NCI-H1105 (cell line): ENCODE measurements at places on chromosomes 5 and 9.

DNA sequence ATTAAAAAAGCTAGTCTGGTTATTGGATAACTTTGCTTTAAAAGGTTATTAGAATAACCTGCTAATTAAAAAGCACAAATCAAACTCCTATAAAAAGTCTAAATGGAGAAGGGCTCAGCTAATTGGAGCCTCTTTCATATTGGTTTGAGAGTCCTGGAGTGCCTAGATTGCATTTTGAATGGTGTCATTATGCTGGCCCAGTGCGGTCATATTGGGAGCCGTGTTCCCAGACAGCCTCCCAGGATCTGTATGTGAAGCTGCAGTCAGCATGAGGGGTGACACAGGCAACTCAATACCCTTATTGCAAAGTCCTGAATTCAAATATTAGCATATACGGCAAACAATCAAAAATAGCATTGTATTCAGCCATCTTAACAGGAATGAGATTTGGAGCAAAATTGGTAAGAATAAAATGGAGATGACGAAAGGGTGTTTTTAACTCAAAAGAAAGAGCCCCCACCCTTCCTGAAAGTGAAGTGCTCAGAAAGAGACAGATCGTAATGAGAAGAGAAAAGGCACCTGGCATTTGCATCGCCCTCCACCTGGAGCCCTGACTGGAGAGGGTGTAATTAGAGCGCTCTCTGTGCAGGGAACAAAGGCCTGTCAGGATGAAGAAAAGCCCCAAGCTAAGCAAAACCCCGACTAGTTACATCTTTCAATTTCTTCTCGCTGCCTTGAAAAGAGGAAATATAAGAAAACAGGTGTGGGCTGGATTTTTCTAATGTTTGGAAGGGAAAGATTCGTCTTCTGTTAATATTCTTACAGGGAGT, 621.0 kb upstream of the ADAMTS16 start:
- DNase-seq = peak; percentile 41

- DNase-seq = no peak
Measured at GRCh38 chr9:36938617-36939016, 95.5 kb downstream of the PAX5 start.

DNA sequence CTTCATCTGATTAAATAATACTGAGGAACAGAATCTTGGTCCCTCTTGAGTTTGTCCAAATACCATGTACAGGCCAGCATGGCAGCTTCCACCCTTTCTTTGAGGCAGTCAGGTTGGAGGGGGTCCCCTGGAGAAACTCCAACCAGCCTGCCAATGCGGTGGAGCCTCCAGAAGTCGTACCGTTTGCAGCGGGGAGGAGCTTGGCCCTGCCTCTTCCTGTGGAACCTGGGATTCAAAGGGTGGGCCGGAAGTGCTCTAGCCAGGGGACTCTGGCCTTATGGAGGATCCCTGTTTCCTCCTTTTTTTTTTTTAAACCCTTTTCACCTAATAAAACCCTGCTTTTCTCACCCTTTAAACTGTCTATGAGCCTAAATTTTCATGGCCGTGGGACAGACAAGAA, 216.3 kb upstream of the ZNF608 start:
- DNase-seq = no peak

DNA sequence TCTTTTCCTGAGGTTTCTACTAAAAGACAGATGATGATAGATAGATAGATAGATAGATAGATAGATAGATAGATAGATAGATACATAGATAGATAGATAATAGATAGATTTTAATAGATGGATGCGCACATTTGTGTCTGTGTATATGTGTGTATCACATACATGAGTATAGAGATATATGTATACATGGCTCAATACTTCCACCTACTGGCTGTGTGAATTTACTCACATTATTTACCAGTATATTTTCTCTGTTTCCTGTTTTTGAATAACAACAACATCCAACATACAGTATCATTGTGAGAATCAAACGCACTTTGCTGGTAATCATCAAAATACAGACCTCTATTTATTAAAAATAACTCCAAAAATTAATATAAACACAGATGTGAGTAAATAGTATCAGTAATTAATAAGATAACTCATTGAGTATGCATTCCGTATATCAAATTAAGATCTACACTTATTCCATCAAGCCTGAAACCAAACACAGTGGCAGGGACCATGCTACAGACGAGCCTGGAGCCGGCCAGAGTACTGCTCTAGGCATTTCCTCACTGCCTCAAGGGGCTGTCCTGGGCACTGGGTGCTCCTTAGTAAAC, 338.0 kb downstream of the SEMA5A start:
- DNase-seq = peak; percentile 38

DNA sequence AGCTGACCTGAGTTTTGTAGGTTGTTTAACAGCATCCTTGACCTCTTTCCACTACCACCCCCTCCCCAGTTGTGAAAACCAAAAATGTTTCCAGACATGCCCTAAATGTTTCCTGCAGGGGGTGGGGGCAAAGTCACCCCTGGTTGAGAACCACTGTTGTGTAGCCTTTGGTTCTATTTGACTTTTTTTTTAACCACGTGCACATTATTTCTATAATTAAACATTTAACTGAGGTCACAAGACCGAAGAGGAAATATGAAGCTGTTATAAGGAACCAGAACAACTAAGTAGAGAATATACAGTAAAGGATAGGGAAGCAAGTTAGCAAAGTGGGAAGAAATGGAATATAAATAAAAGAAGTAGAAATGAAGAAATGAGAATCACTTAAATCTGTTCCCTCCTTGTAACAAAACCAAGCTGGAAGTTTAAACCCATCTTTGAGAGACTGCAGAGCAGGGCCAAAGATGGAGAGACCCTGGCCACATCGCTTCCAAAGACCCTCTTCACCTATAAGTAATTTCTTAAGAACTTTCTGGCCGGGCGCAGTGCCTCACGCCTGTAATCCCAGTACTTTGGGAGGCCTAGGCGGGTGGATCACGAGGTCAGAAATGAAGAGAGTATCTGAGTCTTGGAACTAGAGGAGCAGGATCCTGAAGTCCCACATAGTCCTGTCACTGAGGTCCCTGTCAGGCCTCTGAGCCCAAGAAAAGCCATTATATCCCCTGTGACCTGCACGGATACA, 14.4 kb downstream of the SIT1 start:
- no peak for DNase-seq

GRCh38 chr9:35464141-35465025, 25.5 kb upstream of the RUSC2 start:
- no peak for DNase-seq

DNA sequence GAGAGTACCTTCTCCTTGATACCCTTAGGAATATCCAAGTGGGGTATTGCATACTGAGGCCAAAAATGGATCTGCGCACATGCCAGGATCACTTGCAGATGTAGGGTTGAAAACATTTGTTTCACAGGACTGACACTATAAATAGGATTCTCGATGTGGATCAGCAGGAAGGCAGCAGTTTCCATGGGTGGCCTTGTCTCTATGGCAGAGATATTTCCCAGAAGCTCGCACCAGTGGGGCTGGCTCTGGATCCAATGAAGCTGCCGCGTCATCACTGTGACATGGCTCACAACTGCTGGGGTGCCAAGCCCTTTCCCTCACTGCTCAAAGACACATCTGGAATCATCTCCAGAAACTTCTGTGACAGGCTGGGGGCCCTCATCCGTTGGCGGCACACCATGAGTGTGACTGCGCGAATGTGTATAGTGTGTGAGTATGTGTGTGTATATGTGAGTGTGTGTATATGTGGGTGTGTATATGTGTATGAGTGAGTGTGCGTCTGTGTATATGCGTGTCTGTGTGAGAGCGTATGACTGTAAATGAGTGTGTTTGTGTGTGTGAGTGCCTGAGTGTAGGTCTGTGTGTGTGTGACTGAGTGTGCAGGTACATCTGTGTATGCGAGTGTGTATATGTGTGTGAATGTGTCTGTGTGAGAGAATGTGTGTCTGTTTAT, 182.5 kb downstream of the GAS1 start:
- DNase-seq = no peak

DNA sequence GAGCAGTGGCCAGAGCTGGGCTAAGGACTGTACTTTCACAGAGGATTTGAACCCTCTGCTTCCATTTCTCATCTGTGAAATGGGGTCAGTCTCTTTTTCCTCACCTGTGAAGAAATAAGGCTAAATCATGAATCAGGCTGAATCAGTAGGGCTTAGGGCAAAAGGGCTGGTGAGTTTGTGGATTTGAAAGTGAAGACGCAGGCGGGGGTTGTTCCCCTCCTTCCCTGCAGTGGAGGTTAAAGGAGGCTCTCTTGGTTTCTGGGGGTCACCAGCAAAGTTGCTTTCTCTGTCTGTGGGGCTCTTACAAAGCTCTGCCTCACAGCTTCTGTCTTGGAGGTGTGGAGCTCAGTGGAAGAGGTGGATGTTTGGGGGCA, 17.6 kb upstream of the NDST1 start:
- no peak for DNase-seq

DNA sequence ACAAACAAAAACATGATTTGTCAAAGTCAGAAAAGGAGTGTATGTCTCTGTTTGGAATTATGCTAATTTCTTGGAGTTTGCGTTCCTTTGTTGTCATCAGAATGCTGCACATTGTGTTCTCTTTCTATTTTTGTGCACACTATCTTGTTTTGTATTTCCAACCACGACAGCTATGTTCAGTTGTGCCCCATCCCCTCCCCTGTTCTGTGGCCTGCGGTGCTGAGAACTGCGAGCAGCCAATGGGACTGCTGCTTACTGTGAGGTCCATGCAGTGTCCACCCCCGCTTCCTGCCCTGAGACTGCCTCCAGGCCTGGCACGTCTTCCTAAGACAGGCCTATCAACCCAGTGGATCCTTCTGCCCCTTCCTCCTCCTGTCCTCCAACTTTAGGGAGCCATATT, 76.8 kb downstream of the PALM2AKAP2 start:
- DNase-seq = no peak

DNA sequence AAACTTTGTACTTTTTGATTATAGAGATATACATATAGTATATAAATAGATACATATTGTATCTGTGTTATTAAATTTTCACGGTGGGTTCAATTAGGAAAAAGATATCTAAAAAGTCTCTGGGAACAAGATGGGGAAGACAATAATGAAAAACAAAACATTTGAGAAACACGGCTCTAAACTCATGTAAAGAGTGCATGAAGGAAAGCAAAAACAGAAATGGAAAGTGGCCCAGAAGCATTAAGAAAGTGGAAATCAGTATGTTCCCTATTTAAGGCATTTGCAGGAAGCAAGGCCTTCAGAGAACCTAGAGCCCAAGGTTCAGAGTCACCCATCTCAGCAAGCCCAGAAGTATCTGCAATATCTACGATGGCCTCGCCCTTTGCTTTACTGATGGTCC, at the start of gene IFNA1:
Gene IFNA1 (plus strand): TSS at position 301 of the 400 bp plus-strand sequence. CDS start 69 bp downstream, at position 370.
- DNase-seq = no peak

GRCh38 chr9:250039-250438, 35.4 kb downstream of the DOCK8 start:
- DNase-seq = no peak

DNA sequence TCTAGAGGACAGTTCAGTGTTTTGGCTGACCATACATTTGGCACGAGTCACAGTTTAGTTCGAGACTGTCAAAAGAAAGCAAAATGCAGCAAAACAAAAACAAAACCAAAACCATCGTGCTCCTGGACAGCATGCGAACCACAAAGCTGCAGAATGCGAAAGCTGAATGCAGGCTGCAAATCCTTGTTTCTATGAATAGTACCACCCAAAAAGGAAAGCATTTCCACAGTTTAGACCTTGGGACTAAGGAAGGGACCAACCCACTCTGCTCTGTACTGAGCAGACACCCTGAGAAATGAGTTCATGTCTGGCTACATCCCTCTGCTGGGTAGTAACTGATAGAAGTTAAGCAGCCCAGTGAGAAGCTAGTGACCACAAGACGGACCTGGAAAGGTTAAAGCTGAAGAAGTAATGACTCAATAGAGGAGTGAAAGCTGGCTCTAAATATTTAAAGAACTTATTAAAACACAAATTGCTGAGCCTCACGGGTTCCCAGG, 3.9 kb downstream of the GCNT4 start:
- DNase-seq = no peak

GRCh38 chr5:108830705-108831276, 83.1 kb downstream of the FER start:
- DNase-seq = no peak

DNA sequence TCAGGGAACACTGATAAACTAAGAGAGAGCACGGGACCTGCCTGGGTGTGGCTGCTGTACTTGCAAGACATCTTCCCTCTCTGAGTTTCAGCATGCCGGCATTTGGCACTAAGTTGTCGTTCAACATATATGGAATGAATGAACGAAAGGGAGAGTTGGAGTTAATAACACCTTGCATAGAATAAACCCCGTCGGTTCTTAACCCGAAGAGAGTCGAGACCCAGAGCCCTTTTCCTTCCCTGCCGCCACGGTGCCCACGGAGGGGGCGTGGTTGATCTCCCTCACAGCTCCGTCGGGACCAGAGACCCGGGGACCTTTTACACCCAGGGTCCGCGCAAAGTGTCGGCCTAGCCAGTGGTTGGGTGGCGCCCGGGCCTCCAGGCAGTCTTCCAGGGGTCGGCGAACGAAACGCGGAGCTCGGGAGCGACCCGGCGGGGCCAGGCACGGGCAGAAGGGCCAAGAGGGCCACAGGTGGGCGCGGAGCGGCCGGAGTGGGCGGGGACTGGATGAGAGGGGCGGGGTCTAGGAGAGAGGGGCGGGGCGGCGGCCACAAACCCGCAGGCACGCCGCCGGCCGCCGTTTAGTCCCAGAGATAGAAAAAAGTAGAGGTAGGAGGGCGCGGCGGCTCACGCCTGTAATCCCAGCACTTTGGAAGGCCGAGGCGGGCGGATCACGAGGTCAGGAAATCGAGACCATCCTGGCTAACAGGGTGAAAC, 735 bp upstream of the RPL26L1 start:
- no peak for DNase-seq

DNA sequence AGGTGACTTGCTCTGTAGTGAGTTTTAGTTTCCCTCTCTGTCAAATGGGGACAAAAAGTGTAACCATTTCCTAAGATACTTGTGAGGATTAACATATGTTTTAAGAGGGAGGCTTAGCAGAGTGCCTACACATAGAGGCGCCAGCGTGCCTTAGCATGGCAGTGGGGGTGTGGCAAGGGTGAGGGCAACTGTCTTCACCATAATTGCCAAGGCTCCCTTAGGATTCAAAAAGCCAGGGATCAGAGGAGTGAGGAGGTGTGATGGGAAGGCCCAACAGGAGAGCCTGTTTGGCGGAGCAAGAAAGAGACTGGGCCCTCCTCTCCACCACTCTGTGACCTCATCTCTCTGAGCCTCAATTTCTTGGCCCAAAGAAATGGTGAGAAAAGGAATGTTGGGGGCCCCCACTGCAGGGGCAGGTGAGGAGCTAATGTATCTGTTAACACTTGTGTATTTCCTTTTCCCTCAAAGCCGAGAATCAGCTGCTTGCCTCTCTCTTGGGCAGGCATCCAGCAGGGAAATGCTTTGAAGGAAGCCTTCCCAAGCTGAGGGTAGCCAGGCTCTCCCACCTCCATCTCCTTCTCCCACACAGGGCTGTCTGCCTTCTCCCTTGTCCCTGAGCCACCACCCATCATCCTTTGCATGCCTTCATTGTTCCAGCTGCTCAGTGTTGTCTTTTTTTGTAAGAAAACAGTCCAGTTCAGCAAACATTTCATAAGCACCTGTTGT, 76.0 kb downstream of the DAB2IP start:
- DNase-seq = no peak

DNA sequence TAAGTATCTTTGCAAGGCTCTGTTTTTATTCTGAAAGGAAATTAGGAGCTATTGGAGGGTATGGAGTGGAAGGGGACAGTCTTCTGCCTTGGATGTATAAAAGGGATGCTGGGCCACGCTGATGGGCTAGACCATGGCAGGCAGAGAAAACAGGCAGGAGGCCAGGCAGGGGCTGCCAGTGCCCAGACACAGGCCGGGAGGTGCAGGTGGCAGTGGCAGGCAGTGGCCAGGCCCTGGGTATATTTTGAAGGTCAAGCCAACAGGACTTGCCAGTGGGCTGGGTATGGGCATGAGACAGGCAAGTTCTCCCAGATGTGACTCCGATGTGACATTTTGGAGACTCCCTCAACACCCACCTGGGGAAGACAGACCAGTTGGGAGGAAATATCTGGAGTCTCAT, 131.9 kb downstream of the KCNIP1 start:
- no peak for DNase-seq
